Heart right ventricle (tissue), 16 donors: ENCODE measurements at places on chromosomes 2 and 18. TPM values are rescaled to one million over a fixed set of nuclear protein-coding genes. Genes with fewer than 3 reads are reported as not detected.
A peak's percentile ranks its signal among the peaks of the same experiment; 100 is the strongest.

Gene DSC2
- 26.7 TPM for total RNA-seq

Gene ZAP70
- total RNA-seq, result 0.78 TPM

Gene MRPL44
- 37.1 TPM for total RNA-seq

Gene ACYP2
- total RNA-seq, result 79.6 TPM

Gene HAAO
- 2.8 TPM for total RNA-seq

DNA sequence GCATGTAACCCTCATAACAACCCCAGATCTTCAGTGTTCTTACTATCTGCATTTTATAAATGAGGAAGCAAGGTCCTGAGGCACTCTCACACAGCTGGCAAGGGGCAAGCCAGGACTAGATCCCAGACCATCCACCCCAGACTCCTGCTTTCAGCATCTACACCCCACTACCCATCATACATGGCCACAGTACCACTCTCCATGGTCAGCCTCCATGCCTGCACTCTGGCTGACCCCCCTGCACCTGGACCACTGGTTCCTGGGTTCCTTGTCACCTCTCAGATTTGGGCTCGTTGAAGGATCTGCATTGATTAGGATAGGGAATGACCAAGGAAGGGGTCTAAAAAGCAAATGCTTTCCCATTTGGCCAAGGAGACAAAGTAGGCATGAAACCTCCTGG, 36.0 kb upstream of the TEX51 start:
- no peaks in the 10 kb centered on the region for H3K36me3 ChIP-seq
- H3K27ac ChIP-seq, result no peak overlapping the region
- no peaks in the 10 kb centered on the region for H3K27me3 ChIP-seq
- peaks cover 5% of the 10 kb centered on the region for H3K4me1 ChIP-seq

- no peaks in the 10 kb centered on the region for H3K4me1 ChIP-seq
- H3K27me3 ChIP-seq, result no peaks in the 10 kb centered on the region
- H3K27ac ChIP-seq, result no peak overlapping the region
- no peak for DNase-seq
Measured at GRCh38 chr2:226151157-226151556, 648.5 kb downstream of the IRS1 start.

DNA sequence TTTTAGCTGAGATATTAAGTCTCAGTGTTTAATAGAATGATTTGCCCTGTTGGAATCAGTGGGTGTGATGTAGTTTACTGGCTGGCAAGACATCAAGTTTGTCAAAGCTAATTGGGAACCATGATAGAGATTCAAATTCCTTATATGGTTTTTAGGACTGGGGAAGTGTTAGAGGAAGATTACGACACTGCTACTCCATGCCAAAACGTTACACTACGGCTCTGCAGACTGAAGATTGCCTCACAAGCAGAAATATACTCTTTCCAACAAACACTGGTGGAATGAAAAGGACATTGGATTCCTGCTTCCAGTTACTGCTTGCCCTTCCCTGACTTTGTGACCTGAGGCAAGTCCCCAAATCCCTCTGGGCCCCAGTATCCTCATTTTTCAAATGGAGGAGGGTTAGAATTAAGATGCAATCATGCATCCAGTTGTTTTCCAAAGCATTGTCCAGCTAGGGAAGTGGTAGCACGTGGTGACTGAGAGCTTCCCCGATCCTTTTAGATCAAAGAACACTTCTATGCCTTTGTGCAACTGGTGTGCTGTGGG, 147.6 kb downstream of the CDC42EP3 start:
- H3K4me3 ChIP-seq, result no peak overlapping the region
- no peaks in the 10 kb centered on the region for H3K36me3 ChIP-seq
- peak; percentile 72 for DNase-seq

- no peaks in the 10 kb centered on the region for H3K4me1 ChIP-seq
- H3K4me3 ChIP-seq, result no peak overlapping the region
- H3K36me3 ChIP-seq, result no peaks in the 10 kb centered on the region
- no peaks in the 10 kb centered on the region for H3K27me3 ChIP-seq
Measured at GRCh38 chr2:208033701-208034502, 8.6 kb upstream of the PLEKHM3 start.

- H3K4me1 ChIP-seq, result no peaks in the 10 kb centered on the region
- H3K27me3 ChIP-seq, result no peaks in the 10 kb centered on the region
- H3K27ac ChIP-seq, result no peak overlapping the region
Measured at GRCh38 chr2:201574766-201575165, 68.5 kb downstream of the TMEM237 start.

- H3K36me3 ChIP-seq, result peaks cover 85% of the 10 kb centered on the region
- H3K4me3 ChIP-seq, result no peak overlapping the region
- H3K27ac ChIP-seq, result no peak overlapping the region
- H3K4me1 ChIP-seq, result no peaks in the 10 kb centered on the region
Measured at GRCh38 chr2:135863233-135863632, 13.0 kb downstream of the MCM6 start.

DNA sequence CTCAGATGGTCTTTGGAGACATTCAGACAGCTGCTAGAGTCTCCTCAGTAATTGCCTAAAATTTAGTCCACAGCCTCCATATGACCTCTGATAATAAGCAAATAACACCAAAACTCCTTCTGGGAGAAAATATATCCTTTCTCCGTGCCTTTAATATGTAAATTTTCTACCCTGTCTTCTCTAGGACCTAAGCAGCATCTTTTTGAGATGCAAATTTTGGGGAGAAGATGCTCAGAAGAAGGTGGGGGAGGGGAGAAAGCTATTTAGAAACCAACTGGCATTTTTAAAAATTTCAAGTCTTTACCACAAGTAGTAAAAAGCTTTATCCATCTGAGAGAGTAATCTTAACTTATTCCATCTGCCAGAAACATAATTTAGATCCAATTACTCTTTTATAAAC, 120.4 kb upstream of the MSH6 start:
- H3K27me3 ChIP-seq, result no peaks in the 10 kb centered on the region
- no peak overlapping the region for H3K27ac ChIP-seq
- H3K36me3 ChIP-seq, result no peaks in the 10 kb centered on the region
- no peak overlapping the region for H3K4me3 ChIP-seq
- no peaks in the 10 kb centered on the region for H3K4me1 ChIP-seq
- DNase-seq, result no peak
